Skeletal muscle cell (primary cell): ENCODE measurements at places on chromosomes 2 and 18.

GRCh38 chr2:145682546-145683157 is 1162.7 kb upstream of the ZEB2 start:
- no peak for DNase-seq

- DNase-seq: no peak
Measured at GRCh38 chr2:26915316-26915715, 55.1 kb upstream of the MAPRE3 start.

- peak; percentile 3 for DNase-seq
Measured at GRCh38 chr2:165238295-165238694, 919 bp upstream of the SCN2A start.

DNA sequence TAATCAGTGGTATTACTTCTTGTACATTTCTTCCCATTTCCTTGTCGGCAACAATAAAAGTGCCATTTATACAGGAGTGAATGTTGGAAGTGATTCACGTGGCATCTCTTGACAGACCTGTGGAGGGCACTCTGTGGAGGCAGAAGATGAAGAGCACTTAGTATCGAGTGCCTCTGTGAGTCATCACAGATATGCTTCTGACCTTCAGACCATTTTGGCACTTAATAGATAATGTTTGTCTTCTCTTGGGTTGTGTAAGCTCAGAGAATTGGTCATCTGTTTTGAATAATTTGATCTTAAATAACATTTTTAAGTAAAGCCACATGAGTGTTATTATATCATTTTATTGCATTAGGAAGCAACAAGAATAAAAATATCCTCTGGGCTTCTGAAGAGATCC is 305.5 kb downstream of the PTPRM start:
- no peak for DNase-seq

GRCh38 chr18:50142441-50143120 is 52.4 kb downstream of the MYO5B start:
- no peak for DNase-seq

GRCh38 chr2:178804791-178805190 is 2.4 kb downstream of the TTN start:
- DNase-seq: no peak

GRCh38 chr2:88247531-88247930 is 77.4 kb downstream of the THNSL2 start:
- DNase-seq: no peak

- no peak for DNase-seq
Measured at GRCh38 chr2:214839464-214839863, 30.0 kb upstream of the BARD1 start.

GRCh38 chr2:207139552-207139951 is 26.2 kb downstream of the KLF7 start:
- no peak for DNase-seq

DNA sequence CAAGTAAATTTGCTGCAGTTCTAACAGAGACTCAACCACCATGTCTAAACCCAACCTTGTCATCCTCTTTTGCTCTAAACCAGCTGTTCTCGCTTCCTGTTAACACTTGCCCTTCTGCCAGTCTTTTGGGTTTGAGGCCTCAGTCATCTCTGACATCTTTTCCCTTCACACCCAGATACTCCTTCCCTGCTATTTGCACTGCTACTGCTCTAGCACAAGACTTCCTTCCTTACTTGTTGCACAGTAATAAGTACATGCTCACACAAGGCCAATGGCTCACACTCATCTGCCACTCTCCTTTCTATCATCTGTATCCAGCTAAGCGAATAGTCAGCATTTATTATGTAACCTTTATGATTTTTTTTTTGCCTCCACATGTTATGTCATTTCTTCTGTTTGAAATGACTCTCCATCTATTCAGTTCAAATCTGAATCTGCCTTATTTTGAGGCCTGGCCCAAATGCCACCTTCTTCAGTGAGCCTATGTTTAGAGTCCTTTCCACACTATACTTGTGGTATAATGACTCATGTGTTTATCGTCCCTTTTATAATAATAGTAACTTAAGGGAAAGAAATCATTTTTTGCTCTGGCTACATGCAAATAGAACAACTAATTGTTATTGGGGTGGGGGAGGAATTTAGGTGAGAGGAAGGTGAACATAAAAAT is 22.5 kb upstream of the CDKL4 start:
- no peak for DNase-seq

DNA sequence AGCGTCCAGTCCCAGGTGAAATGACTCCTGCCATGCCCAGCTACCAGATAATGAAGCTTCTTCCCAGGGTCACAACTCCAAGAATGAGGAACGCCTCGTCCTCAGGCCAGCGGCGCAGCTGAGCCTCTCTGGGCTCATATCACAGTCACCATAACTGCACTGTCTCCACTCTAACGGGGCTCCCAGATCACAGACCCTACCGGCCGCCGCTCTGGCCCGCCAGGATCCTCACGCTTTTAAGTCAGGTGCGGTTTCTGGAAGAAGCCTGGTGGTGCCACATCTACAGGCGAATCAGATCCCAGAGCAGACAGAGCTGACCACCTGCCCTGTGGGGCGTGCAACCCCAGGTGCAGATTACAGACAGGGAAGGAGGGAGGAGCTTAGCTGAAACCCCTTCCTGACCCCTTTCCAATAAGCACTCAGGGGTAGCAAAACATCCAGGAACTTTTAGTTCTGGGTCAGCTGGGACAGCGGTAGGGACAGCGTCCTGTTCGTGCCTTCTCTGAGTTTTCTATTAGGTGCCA is 3.7 kb upstream of the ACKR3 start:
- no peak for DNase-seq

GRCh38 chr2:171824086-171824485 is 70.0 kb downstream of the SLC25A12 start:
- peak; percentile 18 for DNase-seq

DNA sequence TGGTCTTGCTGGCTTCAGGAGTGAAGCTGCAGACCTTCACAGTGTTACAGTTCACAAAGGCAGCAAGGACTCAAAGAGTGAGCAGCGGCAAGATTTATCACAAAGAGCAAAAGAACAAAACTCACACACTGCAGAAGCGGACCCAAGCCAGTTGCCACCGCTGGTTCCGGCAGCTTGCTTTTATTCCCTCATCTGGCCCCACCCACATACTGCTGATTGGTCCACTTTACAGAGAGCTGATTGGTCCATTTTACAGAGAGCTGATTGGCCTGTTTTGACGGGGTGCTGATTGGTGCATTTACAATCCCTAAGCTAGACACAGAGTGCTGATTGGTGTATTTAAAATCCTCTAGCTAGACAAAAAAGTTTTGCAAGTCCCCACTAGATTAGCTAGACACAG is 37.2 kb upstream of the ZNF532 start:
- DNase-seq: no peak

DNA sequence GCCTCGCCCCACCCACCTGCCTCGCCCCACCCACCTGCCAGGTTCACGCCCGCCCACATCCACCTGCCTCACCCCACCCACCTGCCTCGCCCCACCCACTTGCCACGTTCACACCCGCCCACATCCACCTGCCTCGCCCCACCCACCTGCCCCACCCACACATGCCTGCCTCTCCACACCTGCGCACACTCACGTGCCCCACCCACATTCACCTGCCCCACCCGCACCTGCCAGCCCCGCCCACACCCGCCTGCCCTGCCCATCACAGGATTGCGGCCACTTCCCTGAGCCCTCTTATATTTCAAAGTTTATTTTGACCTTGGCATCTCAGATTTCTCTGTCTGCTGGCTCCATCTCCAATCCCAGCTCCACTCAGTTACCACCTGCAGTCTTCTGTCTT is 217.5 kb upstream of the SOX11 start:
- no peak for DNase-seq

- DNase-seq: no peak
Measured at GRCh38 chr2:42386682-42387081, 25.7 kb upstream of the COX7A2L start.

- no peak for DNase-seq
Measured at GRCh38 chr2:219440388-219441256, 6.0 kb downstream of the SPEG start.

DNA sequence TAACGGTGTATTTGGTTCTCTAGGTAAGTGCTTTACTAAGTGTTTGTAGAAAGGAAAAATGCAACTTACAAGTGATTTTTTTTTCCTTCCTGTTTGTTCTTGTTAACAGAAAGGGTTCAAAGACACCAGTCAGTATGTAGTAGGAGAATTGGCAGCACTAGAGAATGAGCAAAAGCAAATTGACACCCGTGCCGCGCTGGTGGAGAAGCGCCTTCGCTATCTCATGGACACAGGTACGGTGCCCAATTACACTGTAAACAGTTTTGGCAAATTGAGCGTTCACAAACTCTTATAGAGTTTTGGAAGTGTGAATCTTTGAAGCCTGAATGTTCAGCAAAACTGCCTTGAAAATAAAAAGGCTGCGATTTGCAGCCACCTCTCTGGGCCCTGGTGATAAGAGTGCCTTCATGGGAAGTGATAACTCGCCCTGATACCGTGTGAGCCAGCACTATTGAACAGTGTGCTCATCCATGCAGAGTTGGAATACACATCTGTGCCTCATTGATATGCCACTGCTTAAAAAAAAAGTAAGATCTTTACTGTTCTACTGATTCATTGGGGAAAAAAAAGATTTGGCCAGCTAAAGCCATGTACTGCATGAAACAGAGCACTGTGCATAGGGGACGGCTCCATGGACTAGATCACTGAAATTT is 54.0 kb upstream of the OTX1 start:
- DNase-seq: no peak

- no peak for DNase-seq
Measured at GRCh38 chr2:6412533-6413091, 453.1 kb downstream of the CMPK2 start.

GRCh38 chr2:227473122-227473461 is 1.1 kb downstream of the AGFG1 start:
- DNase-seq: no peak

- DNase-seq: no peak
Measured at GRCh38 chr2:175027755-175028154, 22.6 kb upstream of the CHN1 start.

DNA sequence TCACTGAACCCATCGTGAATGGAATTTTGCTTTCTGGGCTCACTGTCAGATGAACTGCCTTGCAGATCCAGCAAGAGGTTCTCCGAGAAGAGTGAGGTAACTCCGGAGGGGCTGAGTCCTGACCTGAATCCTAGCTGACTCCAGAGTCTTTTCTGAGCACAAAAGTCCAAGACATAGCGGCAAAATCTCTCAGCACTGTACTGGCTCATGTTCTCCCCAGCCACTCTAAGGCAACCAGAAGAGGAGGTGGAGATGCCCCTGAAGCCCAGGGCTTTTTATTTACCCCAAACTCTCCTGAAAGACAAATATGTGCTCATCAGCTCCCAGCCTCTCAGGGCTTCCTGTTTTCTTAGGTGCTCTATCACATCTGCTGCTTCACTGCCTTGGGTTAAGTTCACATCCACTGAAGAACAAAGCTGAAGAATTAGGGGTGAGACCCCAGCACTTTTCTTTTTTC is 221.8 kb downstream of the MREG start:
- DNase-seq: no peak

- peak; percentile 32 for DNase-seq
Measured at GRCh38 chr2:11187083-11187619, 31.9 kb downstream of the SLC66A3 start.
